ENCODE measurements at places on chromosomes 4 and X. TPM values are rescaled to one million over a fixed set of nuclear protein-coding genes. Genes with fewer than 3 reads are reported as not detected.

BEND2 gene
- not detected for total RNA-seq

ZNF81 gene
- 13.9 TPM for total RNA-seq

FGA gene
- total RNA-seq: not detected

DNA sequence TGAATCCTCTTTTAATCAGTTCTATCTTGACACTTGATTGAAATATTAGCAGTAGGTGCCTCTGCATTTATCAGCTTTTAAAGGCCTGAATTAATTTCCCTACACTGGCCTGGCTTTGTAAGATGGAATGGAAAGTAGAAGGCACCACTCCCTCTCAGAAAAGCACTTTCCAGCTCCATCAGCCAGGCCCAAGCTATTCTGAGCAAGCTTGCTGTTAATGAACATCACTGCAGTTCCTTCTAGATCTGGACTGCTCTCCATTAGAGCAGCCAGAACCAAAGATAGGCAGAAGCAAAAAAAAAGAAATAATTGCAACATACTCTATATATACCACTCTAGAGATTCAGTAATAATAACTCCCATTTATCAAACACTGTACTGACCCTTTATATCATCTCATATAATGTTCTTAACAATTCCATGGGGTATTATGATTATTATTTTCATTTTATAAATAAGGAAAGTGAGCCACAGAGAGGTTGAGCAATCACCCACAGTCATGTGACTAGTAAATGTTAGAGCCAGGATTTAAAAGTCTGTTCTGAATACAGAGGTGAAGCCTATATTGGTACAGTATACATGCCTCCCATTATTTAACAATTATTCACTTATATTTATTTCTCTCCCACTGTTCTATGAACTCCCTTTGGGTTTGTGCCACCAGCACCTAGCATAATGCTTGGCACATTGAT is 39.4 kb upstream of the GPC3 start:
- DNase-seq: no peak

- DNase-seq: no peak
Observed at GRCh38 chr4:98828801-98829200, 100.1 kb downstream of the EIF4E start.

DNA sequence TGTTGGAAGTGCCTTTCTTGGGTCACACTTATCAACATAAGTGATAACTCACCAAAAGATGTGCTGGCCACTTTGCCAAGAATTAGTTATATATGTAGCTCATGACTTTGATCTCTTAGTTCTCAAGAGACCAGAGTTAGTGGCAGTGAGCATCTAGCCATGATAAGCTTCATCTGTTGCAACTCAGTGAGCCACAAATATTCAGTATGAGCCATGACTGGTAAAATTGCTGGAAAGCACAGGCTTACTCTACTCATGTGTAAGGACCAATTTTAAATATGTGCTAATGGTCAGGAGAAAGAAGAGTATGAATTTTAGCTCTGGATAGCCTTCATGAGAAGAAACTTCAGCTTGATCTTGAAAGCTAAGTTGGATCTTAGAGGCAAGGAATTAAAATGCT is 59.4 kb upstream of the TLL1 start:
- DNase-seq: no peak

DNA sequence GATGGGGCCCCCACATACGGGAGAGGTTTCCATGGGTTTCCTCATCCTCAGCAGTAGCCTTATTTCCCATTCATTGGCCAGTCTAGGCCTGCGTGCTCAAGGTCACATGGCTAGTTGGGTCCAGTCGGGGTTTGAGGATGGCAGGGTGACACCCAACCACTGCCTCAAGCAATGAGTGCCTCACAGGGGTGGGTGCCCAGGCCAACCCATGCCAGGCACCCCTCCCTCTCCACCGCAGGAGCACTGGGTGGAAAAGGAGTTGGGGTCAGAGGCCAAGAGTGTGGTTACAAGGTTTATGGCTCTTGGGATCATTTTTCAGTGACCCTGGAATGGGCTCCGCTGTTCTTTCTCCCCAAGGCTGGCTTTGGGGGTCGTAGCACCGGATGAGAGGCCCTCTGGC is 3.1 kb downstream of the NSG1 start:
- DNase-seq: no peak

GRCh38 chr4:138894709-138895108 is 120.9 kb upstream of the NOCT start:
- no peak for DNase-seq

DNA sequence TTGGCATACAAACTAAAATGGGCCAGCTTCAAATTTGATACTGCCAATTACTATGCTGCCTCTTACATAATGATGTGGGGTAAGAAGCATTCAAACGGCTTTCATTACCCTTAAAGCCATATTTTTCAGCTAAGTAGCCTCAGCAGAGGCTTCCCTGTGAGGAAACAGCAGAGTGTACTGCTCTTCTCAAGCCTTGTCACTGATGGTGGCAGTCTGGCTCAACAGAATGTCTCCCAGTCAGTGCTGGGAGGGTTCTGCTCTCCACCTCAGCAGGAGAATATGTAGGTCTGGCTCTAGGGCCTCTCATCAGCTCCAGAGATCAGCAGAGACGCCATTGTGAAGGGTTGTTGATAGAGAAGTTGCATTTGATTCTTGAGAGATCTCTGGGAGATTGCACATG is 44.6 kb upstream of the MBNL3 start:
- no peak for DNase-seq

- DNase-seq: no peak
Observed at GRCh38 chr4:141248029-141248428, 27.3 kb downstream of the ZNF330 start.

GRCh38 chr4:169619518-169619957 is 840 bp upstream of the CLCN3 start:
- no peak for DNase-seq

- no peak for DNase-seq
Observed at GRCh38 chr4:128573781-128574508, 235.6 kb upstream of the JADE1 start.

- DNase-seq: no peak
Observed at GRCh38 chr4:123825596-123826291, 429.1 kb downstream of the SPRY1 start.

GRCh38 chr4:110216129-110216528 is 17.7 kb upstream of the ELOVL6 start:
- DNase-seq: no peak

DNA sequence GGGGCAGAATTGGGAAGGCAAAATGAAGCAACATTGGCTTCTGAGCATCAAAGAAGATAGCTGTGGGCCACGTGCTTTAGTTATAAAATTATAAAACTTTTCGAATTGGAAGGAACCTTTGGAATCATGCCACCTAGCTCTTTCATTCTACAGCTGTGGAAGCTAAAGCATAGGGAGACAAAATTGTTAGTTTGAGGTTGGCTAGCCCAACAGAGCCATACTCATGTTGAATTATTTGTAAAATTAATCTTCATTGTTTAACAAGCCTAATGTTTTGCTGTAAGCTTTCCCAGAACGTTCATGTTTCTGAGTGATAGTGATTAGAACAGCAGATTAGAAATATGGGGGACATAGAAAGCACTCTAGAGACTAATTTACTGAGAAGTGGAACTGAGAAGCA is 35.9 kb downstream of the HHIP start:
- DNase-seq: no peak

DNA sequence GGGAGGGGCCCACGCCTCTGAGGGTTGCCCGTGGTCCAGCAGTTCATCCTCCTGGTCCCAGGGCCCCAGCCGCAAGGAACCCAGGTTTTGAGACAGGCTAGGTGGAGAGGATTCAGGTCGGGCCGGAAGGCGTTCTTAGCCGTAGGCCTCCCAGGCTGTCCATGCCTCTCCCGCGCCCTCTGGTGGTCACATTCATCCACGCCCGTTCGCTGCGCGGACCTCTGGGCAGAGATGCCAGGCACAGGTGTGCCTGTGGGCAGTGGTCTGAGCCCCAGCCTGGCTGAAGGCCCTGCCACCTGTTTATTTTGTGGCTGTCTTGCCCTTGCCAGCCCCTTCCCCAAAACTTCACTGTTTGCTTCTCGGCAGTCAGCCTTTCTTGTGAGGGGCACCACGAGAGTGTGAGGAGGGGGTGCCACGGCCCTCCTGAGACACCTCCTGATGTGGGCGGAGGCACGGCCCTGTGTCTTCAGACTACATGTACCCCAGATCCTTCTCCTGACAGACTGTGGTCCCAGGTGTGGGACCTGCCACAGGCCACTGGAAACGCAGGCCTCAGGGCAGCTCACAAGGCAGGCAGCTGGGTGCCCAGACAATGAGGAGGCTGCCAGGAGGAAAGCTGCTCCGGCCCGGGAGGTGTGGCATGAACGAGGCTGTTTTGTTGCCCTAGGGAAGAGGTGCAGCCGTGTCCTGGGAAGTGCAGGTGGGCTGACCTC is 5.0 kb downstream of the UVSSA start:
- peak; percentile 83 for DNase-seq

DNA sequence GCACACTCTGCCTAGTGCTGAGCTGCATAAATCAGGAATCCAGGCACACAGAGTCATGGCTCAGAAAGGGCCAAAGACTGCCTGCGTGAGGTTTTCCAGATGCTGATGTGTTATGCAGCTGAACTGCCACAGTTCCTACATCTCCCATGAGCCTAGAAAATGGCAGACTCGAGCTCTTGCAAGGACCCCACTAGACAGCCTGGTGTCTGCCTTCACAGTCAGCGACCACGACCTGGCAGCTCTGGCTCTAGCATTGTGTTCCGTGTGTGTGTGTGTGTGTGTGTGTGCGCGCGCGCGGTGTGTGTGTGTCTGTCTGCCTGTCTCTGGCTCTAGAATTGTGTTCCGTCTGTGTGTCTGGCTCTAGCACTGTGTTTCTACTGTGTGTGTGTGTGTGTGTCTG is 203.6 kb upstream of the AGTR2 start:
- no peak for DNase-seq

DNA sequence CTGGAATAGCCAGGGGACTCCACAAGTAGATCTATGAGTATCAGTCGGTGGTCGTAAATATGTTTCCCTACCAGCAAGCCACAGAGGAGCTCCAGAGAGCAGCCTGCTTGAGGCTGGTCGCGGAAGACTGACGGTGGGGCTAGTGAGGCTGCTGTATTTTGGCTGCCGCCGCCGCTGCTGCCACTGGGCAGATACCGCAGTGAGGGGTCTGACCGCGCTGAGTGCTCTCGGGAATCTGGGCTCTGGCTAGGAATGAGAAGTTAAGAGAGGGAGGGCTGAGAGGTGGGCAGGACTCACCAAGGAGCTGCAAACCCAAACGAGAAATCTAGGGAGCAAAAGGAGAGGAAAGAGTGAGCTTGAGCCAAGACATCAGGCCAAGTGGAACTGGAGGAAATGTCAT is at the start of gene EXOC1L:
TSS of gene EXOC1L (plus strand) at position 157 of the 400 bp plus-strand sequence. CDS start at position 394, 237 bp downstream.
- DNase-seq: no peak

DNA sequence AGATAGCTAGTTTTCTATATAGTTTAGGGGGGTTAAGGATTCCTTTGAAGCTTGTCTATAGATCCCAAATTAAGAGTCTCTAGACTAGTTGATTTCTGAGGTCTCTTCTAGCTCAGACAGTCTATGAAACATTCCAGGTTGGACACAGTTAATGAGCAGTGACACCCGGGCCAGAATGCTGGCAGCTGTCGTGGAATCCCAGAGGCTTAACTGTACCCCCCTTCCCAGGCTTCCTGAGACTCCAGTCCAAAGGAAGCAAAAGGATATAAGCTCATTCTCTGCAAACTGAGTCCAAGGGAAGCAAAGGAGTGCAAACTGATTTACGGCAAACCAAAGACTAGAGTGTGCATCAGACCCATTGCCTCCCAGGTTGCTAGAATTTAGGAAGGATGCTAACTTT is 62.9 kb downstream of the DCX start:
- no peak for DNase-seq

Data from frontal cortex (tissue), 4 donors.